ENCODE measurements at places on chromosomes 7 and 10. TPM values are rescaled to one million over a fixed set of nuclear protein-coding genes. Genes with fewer than 3 reads are reported as not detected.

DNA sequence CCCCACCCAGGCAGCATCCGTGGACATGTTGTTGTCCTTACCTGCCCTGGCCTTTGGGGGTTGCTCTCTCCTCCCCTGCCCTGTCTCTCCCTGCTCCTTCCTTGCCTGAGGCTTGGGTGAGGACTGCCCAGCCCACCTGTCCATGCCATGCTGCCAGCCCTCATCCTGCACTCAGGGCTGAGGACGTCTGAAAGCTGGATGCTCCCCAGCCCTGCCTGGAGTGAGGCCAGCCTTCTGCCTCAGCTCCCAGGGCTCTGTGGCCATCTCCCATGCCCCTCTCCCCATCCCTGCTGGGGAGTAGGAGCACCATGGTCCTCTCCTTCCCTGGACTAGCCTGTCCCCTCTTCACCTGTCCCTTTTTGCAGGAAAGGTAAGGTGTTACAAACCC, 68.4 kb downstream of the RAMP3 start:
- no peak for ATAC-seq

- ATAC-seq: no peak
Measured at GRCh38 chr7:149776289-149776688, 2.9 kb upstream of the ZNF467 start.

DNA sequence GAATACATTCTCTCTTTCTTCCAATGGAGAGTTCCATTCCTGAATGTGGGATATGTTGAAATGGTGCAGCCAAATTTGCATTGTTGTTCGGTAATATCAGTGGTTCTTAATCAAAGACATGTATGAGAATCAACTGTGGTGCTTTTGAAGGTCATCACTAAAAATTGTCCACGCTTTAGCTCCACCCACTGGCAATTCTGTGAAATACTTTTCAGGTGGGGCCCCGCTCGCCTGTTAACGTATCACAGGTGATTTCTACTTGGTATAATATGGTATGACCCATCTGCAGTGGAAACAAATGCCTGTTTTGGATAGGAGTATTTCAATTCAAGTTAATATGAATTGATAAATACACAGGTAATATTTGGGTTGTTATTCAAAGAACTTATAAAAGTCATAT, 178.4 kb downstream of the NSUN6 start:
- no peak for ATAC-seq

DNA sequence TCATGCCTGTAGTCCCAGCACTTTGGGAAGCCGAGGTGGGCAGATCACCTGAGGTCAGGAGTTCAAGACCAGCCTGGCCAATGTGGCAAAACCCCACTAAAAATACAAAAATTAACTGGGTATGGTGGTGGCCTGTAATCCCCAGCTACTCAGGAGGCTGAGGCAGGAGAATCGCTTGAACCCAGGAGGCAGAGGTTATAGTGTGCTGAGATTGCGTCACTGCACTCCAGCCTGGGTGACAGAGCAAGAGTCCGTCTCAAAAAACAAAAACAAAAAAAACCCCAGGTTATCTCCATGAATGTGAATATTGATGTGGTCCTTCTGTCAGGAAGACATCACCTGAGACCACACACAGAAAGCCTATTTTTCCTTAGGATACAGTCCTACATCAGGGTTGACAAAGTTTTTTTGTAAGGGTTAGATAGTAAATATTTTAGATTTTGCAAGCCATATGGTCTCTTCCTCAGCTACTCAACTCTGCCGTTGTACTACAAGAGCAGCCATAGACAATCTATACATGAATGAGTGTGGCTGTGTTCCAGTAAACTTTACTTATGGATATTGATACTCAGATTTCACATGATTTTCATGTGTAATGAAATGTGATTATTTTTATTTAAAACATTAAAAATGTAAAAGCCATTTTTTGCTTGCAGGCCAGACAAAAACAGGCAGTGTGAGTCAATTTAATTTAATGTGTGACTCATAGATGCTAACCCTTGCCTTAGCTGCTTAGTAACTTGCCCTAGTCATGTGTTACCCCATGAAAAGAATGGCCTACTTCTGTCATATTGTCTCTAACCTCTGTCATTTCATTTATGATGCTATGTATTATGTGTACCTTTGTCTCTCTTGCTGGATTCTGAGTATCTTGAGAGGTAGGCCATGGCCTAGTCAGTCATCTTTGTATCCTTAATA, 78.1 kb downstream of the TPST1 start:
- ATAC-seq: peak; percentile 60

GRCh38 chr7:82481499-82482097, 38.0 kb upstream of the CACNA2D1 start:
- no peak for ATAC-seq

DNA sequence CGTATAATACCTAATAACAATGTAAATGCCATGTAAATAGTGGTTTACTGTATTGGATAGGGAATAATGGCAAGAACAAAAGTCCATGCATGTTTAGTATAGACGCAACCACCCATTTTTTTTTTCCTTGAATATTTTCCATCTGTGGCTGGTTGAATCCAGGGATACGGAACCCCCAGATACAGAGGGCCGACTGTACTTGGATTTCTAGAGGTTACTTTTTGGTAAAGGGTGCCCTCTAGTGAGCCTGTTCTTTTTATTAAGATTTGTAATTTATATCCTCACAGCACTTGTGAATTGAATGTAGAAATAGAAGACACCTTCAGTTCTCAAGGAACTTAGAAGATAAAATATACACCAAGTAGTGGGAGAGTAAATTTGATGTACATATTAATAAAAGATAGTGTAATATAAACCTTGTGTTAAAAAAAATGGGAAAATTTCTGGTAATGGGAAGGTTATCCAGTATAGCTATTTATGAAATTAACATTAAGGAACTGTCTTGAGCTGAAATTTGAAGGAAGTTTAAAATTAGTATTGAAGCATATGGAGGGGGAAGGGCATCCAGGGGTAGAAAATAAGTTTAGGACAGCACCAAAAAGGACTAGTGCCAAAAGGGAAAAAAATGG, 32.0 kb downstream of the EXOC6 start:
- no peak for ATAC-seq

DNA sequence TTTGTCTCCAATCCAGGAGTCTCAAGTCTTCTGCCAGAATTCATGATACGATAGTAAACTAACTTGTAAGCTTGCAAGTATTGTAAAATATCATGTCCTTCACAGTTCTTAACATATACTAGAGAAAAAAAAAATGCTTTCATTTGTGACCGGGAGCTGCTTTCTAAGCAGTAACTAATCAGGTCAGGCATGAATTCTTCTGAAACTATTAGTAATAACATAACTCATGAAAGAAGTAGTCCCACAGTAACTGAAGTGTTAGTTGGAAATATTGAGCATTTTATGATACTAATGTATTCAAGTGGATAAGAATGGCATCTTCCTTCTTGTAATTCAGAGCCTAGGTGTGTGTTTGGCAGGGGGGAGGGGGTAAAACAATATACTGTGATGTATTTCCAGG, 665.6 kb downstream of the DNAJB9 start:
- no peak for ATAC-seq

DNA sequence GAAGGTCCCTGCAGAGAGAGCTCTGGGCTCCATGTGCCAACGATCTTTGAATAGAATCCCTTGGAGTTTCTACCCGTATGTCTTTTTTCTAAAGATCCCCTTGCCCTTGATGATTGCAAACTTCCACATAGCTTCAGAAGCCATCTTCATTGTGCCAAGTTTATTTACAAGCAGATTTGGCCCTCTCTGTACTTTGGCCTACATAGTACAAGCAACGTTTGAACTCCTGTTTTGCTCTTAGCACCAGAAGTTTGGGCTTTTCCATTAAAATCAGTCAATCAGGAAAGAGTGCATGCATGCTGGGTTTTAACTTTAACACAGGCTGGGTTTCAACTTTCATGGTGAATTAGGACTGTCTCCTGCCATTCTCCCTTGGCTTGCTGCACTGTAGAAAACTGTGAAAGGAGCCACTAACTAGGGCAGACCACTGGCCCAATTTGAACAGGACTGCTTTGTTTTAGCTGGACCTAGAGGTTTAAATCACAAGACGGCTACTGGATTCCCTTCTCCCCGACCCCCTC, 557.6 kb upstream of the GALNT17 start:
- no peak for ATAC-seq

GRCh38 chr10:74957285-74957961, 131.0 kb downstream of the KAT6B start:
- ATAC-seq: no peak

- no peak for ATAC-seq
Measured at GRCh38 chr7:147245274-147245673, 1128.7 kb downstream of the CNTNAP2 start.

- ATAC-seq: no peak
Measured at GRCh38 chr7:98213296-98213887, 2.2 kb downstream of the BHLHA15 start.

GRCh38 chr10:13808556-13809391, 222.0 kb downstream of the PRPF18 start:
- no peak for ATAC-seq

DNA sequence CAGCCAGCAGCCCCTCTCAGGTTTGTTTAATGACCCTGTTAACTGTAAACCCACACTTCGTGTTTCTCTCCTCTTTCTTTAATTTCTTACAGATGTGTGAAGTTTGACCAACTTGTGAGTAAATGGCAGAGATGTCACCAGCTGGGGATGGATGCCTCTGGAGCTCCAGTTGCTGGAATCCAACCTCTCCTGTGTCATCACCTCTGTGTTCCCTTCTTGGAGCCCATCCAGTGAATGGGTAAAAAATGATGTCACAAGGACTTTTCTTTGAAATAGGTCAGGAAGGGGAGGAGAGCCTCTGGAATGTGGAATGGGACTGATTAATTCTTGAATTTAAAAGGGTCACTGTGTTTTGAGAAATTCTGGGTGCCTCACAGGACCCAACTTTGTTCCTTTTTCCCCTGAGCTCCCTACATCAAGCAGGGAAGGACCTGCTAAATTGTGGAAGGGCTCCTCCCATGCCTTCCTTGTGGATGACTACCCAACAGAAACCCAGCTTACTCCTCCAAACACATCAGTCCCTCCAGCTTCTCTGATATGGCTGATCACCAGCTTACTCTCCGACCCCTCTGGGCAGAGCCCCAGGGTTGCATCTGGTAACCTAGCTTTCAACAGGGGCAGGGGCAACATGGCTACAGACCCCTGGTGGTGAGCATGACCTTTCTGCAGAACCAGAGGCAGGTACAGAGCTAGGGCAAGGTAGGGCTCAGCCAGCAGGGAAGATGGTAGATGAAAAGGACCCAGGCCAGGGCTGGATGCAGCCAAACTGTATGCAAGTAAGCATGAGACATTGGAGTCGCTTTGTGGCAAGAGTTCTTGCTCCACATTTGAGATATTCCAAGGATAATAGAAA, 67.5 kb downstream of the STRA8 start:
- no peak for ATAC-seq

DNA sequence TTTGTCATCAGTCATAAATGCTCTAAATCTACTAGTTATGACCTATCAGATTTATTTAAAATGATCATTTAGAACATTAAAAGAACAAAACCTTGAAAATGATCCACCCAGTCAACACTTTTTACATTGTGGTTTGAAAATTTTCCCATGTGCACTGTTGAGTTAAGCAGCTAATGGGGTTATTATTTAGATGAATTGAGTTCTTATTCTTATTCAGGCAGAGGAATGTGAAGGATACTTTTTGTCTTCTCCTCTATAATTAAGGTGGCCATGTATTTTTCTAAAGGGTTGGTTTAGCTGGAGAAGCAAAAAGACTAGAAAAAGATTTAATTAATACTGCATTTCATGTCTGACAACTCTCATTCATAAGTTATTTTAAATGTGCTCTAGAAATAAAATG, 74.9 kb upstream of the FEZF1 start:
- ATAC-seq: no peak

DNA sequence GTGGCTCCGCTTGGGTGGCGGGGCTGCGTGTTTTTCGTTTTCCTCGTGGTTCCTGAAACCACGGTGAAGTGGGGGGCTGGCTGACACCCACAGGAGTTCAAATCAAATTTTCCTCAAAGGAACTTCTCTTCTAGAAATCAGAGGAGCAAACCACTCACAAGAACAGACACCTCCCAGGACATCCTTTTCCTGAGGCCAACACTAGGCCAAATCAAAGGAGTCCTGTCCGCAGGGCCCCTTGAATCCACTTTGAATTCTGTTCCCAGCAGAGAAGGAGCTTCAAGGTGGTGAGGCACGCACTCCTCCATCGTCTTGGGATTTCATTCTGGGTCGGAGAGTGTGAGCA, 29.9 kb upstream of the ZNF273 start:
- no peak for ATAC-seq

- ATAC-seq: peak; percentile 61
Measured at GRCh38 chr10:103192089-103192450, 1.0 kb downstream of the NT5C2 start.

- peak; percentile 72 for ATAC-seq
Measured at GRCh38 chr7:87853237-87853864, 22.8 kb downstream of the SLC25A40 start.

DNA sequence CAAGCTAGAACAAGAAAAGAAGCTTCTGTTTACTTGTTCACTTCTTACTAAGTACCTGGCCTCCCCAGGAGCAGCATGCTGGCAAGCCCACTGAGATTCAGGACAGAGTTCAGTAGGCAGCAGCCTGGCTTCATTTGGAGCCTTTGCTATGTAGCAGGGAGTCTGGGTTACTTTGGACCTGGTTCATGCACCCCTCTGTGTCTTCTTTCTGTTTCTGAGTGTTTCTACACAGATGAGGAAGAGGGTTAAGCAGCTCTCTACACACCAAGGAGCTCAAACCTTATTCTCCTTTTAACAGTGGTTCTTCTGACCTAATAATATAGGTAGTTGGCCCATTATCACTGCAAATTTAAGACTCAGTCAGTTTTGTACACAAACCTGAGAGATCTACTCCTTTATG, 152.9 kb downstream of the ARID5B start:
- peak; percentile 10 for ATAC-seq

DNA sequence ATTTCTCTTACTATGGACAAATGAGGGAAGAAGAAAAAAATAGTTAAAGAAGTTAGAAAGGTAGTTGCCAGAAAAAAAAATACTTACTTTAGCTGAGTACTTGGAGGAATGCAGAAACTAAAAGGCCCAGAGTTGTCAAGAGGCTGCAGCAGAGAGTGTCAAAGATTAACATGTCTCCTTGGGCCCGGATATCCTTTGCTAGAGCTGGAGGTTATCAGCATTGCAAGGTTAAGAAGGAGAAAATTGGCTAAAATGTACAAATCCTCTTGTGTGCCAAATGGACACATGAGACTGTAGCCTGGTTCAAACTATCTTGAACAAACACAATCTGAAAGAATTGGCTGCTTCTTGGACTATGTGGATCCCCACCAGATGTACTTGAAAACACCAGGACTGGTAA, 377.0 kb downstream of the SEMA3D start:
- ATAC-seq: no peak

- ATAC-seq: no peak
Measured at GRCh38 chr10:63114031-63114814, 18.9 kb upstream of the NRBF2 start.

- no peak for ATAC-seq
Measured at GRCh38 chr10:121036431-121036830, 185.3 kb downstream of the WDR11 start.

ZNF248 gene
- total RNA-seq: 8.4 TPM

HMX3 gene
- total RNA-seq: 0.21 TPM

SLC13A1 gene
- not detected for total RNA-seq

MBLAC1 gene
- 4.2 TPM for total RNA-seq

LIPF gene
- total RNA-seq: not detected

CYP17A1 gene
- not detected for total RNA-seq

WDFY4 gene
- total RNA-seq: 0.35 TPM

TAF6 gene
- total RNA-seq: 29.6 TPM

CACNB2 gene
- not detected for total RNA-seq

Data from activated T-helper 17 cell treated with anti-CD3 and anti-CD28 coated beads, Interleukin-2, amount 50 U/mL, for 72 hours (primary cell).